ENCODE measurements at places on chromosomes 2 and 18. TPM values are rescaled to one million over a fixed set of nuclear protein-coding genes. Genes with fewer than 3 reads are reported as not detected.

- DNase-seq: no peak
Observed at GRCh38 chr2:58163913-58164312, 77.2 kb downstream of the FANCL start.

DNA sequence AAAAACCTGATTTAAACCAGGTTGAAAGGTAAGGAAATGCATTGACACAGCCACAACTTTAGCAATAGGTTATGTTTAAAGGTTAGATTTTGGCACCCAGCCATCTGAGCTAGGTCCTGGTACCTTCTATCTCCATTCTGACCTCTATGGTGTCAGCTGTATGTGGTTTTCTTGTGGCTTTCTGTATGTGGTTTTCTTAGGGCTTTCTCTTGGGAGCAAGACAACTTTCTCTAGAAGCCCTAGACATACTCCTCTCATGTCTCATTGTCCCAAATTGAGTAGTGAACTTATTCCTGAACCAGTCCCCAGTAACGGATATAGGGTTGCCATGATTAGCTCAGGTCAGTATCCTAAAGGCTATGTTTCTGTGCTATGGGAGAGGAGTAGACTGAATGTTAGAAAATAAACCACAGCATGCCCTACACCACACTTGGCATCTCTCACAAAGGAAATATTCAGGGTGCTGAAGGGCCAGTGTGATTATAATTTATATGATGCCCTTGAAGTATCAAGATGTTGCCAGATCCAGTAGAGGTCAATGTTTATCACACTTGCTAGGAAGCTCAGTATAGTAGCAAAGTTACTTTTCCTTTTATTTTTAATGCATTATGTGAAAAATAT, 176.1 kb downstream of the CAPN13 start:
- no peak for DNase-seq

The SLC23A3 gene
- 0.87 TPM for total RNA-seq

The RAX gene
- not detected for total RNA-seq
